ENCODE measurements at places on chromosomes 7 and 10.

GRCh38 chr10:70675496-70676161 is 3.3 kb downstream of the ADAMTS14 start:
- no peak for DNase-seq

GRCh38 chr10:132848951-132849545 is 63.1 kb upstream of the NKX6-2 start:
- DNase-seq = no peak

DNA sequence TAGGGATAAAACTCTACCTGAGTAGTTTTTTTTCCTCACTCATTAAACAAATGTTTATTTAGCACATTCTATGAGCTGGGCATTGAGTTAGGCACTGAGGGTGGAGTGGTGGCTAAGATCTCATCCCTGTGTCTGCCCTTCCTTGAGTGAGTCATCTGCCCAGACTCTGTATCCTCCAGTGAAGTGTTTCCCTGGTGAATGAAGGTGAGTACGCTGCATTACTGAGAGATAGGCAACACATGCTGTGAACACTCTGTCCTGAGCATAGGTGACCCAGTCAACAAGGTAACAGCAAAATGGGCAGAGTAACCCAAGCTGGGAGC is 5.8 kb downstream of the PITX3 start:
- no peak for DNase-seq

GRCh38 chr7:139737221-139738100 is 40.3 kb downstream of the HIPK2 start:
- no peak for DNase-seq

DNA sequence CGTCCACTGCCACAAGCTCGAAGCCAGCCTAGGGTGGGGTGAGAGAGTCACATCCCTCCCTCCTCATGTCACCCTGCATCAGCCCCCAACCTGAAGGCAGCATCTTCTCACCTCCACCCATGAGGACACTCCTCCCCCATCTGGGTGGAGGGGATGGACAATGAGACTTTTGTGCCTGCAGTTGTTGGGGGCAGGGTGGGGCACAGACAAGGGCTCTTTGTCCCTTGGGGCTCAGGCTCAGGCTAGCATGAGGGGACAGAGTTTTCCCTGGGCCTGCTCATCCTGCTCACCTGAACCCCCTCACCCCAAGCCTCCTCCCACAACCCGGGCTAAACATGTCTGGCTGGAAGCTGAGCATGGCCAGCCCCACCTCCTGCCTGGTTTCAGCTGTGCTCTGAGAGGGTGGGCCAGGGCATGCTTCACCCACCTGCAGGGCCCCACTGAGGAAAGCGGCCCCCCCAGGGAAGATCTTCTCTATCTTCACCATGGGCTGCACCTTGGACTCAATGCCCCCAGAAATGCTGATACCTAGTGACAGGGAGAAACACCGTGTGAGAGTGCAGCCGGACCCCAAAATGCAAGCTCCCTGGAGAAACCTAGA is 9.3 kb downstream of the LZTS2 start:
- DNase-seq = no peak

GRCh38 chr10:95821720-95822119 is 65.8 kb downstream of the ENTPD1 start:
- no peak for DNase-seq

- no peak for DNase-seq
Observed at GRCh38 chr10:126090911-126091728, 194.8 kb downstream of the FANK1 start.

DNA sequence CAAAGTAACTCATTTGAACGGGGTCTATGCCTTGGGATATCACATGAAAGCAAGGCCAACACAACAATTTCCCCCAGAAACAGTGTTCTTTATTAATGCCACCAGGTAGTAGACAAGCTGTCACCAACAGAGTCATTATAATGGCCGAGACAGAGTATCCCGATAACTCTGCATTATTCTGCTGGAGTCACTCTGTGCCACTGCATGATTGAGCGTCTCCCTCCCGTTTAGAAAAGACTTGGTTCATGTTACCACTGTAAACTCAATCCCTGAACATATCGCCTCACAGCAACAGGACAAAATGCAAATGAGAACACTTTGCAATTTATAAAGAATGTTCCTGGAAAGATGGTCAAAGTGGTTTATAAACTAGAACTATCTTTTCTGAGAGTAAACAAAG is 932.5 kb downstream of the GATA3 start:
- no peak for DNase-seq

DNA sequence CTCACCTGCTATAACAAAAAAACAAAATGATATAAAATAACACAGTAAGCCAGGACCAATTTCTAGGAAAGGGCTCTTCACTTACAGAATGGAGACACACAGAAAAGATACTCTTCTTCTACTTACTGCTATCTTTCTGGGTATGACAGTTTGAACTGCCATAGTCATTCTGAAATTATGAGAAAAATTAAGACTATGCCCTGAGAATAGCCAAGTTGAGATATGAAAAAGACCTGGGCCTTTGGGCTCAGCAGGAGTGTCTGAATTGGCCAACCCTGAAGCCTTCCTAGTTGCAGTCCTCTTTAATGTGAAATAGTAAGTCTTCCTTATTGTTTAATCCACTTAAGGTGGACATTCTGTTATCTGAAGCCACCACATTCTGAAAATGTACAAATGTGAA is 519.5 kb downstream of the GRID1 start:
- no peak for DNase-seq

DNA sequence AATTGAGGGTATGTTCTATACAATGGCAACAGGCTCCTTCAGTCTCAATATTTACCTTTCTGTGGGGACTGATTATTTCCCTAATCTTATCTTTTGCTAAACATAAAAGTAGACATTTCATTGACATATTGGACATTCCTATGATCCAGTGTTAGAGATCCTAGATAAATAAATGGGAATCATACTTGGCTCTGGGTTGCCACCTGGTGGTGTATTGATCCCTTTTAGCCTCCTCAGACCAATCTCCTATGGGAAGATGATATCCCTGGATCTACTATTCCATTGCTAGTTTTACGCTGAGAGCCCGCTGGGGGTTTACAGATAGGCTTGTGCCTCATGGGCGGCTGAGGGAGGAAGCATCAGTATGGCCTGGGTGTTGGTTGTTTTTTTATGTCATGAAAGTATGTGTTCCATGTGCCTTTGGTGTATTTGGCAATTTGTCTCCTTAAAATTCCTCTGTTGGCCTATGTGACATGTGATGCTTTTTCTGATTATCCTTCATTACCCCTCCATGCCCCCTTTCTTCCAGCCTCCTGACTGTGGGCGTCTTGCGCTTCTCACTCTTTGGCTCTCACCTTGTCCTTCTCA is 18.8 kb downstream of the CELF2 start:
- DNase-seq = no peak

- DNase-seq = no peak
Observed at GRCh38 chr10:45035673-45036072, 35.0 kb downstream of the ZNF22 start.

- no peak for DNase-seq
Observed at GRCh38 chr10:62543571-62544355, 169.6 kb downstream of the ZNF365 start.

- no peak for DNase-seq
Observed at GRCh38 chr7:44400033-44400511, 74.7 kb upstream of the CAMK2B start.

DNA sequence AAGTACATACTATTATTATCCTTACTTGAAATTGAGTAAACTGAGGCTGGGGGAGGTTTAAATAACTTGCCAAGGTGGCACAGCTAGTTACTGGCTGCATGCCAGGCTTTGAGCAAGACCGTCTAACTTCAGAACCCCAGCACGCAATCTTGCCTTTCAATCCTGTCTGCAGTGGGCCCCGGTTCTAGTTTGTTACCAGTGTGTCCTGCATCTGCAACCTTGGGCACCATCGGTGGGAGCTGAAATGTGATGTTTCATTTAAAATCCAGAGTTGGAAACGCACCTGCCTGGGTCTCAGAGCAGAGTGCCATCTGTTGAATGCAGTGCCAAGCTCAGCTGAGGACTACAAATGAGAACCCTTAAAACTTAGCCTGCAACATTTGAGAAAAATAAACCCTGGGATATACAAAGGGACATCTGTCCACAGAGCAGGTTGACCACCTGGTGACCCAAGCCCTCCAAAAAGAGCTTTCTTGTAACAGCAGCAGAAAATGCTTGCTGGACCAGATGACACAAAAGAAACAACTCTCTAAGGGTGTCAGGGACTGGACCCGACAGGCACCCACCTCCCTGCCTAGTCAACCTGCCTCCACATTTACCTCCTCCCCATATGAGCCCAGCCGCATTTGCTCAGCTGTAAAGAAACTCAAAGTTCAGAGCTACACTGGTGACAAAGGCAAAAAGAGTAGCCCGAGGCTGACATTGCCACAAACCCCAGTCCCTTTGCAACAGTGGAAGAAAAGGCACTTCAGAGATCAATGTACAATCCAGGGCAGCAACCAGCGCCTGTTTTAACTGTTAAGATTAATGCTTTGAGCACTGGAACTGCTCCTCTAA is 1.7 kb downstream of the SH3PXD2A start:
- DNase-seq = no peak

- DNase-seq = no peak
Observed at GRCh38 chr7:106169821-106170610, 57.9 kb upstream of the SYPL1 start.

GRCh38 chr10:103382769-103383168 is 13.5 kb downstream of the ATP5MK start:
- DNase-seq = no peak

DNA sequence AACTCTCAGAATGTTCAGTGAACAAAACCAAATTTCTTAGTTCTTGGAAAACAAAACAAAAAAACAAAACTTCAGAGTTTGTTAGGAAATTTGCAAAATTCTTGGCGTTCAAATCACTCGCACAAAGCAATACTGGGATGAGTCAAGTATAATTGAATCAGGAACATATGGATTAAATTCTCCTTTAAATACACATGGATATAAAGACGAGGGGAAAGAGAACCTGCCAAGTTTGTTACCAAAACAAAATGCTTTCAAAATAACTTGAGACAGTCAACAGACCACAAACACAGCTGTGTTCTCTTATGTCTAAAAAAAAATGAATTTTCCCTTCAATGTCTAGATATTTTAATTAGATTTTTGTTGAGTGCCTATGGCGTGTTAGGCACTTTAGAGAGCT is 93.5 kb upstream of the MPP7 start:
- no peak for DNase-seq

- DNase-seq = no peak
Observed at GRCh38 chr7:128710481-128710880, 28.7 kb upstream of the CALU start.

DNA sequence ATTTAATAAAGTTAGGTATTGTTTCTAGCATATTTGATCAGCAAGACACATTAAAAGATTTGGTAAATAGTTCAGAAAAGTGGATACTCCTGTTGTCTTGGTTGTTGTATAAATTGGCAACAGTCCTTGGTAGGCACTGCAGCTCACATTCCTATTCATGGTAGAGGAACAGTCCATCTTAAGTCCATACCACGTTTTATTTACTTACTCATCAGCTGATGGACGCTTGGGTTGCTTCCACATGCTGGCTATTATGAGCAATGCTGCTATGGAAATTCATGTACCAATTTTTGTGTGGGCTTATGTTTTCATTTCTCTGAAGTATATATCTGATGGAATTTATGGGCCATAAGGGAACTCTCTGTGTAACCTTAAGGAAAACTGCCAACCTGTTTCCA is 43.3 kb downstream of the C10orf120 start:
- DNase-seq = no peak

- DNase-seq = no peak
Observed at GRCh38 chr7:84975586-84976185, 211.2 kb downstream of the SEMA3D start.

- DNase-seq = no peak
Observed at GRCh38 chr10:92699518-92700381, 10.0 kb downstream of the HHEX start.

DNA sequence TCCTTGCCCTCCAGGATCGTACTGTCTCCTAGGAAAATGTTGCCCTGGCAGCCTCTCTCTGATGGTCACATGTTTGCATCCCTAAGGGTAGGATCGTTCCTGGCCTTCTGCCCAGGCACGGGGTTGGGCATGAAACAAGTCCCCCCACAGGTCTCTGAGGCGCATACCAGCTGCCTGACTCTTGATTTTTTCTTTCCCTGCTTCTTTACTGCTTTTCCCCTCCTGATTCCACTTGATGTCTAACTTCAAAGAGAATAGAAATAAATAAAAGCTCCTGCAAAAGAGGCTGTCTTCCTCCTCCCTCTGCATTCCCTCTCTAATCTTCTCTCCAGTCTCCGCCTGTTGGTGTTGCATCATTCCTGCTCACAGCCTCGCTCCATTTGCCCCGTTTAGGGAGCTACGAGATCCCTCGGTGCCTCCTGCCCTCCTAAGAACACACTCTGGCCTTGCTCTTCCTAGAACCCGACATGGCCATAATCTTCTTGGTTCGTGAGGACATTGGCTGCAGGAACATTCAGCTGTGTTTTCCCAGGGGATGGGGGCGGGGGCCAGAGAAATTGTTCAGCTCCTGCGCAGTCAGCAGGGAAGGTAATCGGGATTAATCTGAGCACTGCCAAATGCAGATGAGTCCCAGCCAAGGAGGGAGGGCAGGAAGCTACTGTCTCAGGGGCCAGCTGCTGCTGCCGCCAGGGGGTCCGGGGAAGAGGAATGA is 26.0 kb downstream of the LEP start:
- DNase-seq = no peak

DNA sequence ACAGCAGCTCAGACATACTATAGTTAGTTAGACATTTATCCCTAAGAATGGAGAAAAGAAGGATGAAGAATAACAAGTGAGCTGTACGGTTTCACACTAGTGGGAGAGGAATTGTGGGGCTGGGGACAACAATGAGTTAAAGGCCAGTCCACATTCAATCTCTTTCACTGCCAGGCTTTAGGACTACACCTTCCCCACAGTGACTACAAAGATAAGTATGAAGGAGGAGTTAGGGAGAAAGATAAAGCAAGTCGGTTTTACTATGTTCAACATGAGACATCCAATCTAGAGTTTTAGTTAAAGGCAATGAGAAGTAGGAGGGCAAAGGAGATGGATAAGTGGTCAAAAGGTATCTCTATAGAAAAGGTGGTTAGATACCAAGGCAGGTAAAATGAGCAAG is 16.3 kb downstream of the ARHGAP12 start:
- no peak for DNase-seq

GRCh38 chr7:123929107-123929506 is 4.1 kb downstream of the SPAM1 start:
- no peak for DNase-seq

GRCh38 chr7:7653593-7654187 is 13.1 kb downstream of the UMAD1 start:
- no peak for DNase-seq

DNA sequence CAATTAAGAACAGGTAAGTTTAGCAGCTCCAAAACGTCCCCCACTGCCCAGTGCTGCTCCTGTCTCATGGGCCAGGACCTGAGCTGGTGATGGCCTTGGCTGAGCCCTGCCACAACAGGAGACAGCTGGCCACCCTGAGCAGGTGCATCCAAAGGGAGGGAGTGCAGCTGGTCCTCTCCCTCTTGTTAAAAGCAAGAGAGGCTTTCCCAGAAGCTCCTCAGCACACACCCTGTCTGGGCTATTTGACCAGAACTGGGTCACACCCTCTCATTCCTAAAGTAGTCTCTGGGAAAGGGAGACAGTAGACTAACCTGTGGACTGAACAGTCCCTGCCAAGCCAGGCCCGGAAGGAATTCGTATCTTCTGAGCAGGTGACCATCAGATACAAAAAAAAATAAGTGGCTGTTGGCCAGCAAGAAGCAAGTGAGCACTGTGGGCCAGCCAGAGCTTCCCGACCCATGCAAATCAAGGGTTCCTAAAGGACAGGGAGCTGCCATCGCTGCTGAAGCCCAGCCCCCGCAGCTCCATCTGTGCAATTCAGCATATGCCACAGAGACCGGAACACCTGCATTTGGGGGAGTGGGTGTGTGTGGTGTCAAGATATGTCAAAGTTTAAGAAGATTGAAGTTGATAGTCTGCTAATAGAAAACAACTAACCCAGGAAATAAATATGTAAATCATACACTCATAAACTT is 2.1 kb upstream of the TMEM72 start:
- DNase-seq = no peak

Measured in thoracic aorta (tissue), 2 donors.